ENCODE measurements at places on chromosomes 6 and 20.

GRCh38 chr6:133855991-133856370 lies 32.9 kb upstream of the TCF21 start:
- no peak for DNase-seq

- DNase-seq, result no peak
These were observed 143.6 kb downstream of the PHACTR3 start for GRCh38 chr20:59747671-59748515.

- DNase-seq, result no peak
These were observed 23.7 kb upstream of the SIRT5 start for GRCh38 chr6:13550656-13551055.

GRCh38 chr20:39935901-39936300 lies 753.1 kb downstream of the MAFB start:
- DNase-seq, result no peak

All from T follicular helper cell (primary cell).